Uterine smooth muscle cell (primary cell): ENCODE measurements at places on chromosomes 3 and 15. TPM values are rescaled to one million over a fixed set of nuclear protein-coding genes. Genes with fewer than 3 reads are reported as not detected.

The ZSCAN2 gene
- 7.4 and 8.1 TPM in 2 replicates for total RNA-seq

The HTR3E gene
- not detected in 2 replicates for total RNA-seq

The PRICKLE2 gene
- total RNA-seq: 12.8 and 28.5 TPM in 2 replicates

The ATP2B2 gene
- total RNA-seq: not detected in 2 replicates

The AP3S2 gene
- 61.2 and 73.4 TPM in 2 replicates for total RNA-seq

The GRIP2 gene
- total RNA-seq: 0.22 and 0.37 TPM in 2 replicates
